ENCODE measurements at places on chromosomes 2 and 18. TPM values are rescaled to one million over a fixed set of nuclear protein-coding genes. Genes with fewer than 3 reads are reported as not detected.

CMPK2 gene
- 3.9 TPM for total RNA-seq

PAIP2B gene
- 108 TPM for total RNA-seq

TLX2 gene
- total RNA-seq, result not detected

C18orf54 gene
- total RNA-seq, result 0.72 TPM

SMARCAL1 gene
- total RNA-seq, result 7.5 TPM

UGT1A5 gene
- total RNA-seq, result not detected

STK11IP gene
- total RNA-seq, result 18.2 TPM

CYTIP gene
- total RNA-seq, result 13.7 TPM

TMEFF2 gene
- total RNA-seq, result not detected

CFC1B gene
- not detected for total RNA-seq

MAP4K3 gene
- total RNA-seq, result 27.6 TPM

CTAGE1 gene
- total RNA-seq, result not detected

ACADL gene
- 0.78 TPM for total RNA-seq

TRMT61B gene
- total RNA-seq, result 18.2 TPM

SESTD1 gene
- total RNA-seq, result 32.3 TPM

CFLAR gene
- 194 TPM for total RNA-seq

SP140 gene
- total RNA-seq, result 0.67 TPM

REG3G gene
- not detected for total RNA-seq

ARPC2 gene
- 126 TPM for total RNA-seq

CYP27C1 gene
- 0.20 TPM for total RNA-seq

CDH19 gene
- total RNA-seq, result 15.0 TPM

SERPINB11 gene
- total RNA-seq, result not detected

FBLN7 gene
- total RNA-seq, result 1.2 TPM

ANKRD30B gene
- not detected for total RNA-seq

PSME4 gene
- total RNA-seq, result 64.8 TPM

C2orf78 gene
- total RNA-seq, result not detected

RAB3GAP1 gene
- total RNA-seq, result 58.1 TPM

SRD5A2 gene
- total RNA-seq, result not detected

BMP10 gene
- total RNA-seq, result 0.31 TPM

PROM2 gene
- 2.5 TPM for total RNA-seq

EMILIN2 gene
- total RNA-seq, result 22.7 TPM

ZNF396 gene
- total RNA-seq, result 0.48 TPM

REG1B gene
- not detected for total RNA-seq

FBXO41 gene
- total RNA-seq, result 0.98 TPM

MERTK gene
- 2.3 TPM for total RNA-seq

GCA gene
- total RNA-seq, result 9.3 TPM

FTCDNL1 gene
- total RNA-seq, result 4.7 TPM

ARL5A gene
- total RNA-seq, result 58.6 TPM

SPATA3 gene
- total RNA-seq, result not detected

TNFAIP6 gene
- total RNA-seq, result 1.7 TPM

CRYGD gene
- total RNA-seq, result not detected

ASXL3 gene
- 5.0 TPM for total RNA-seq

LPIN1 gene
- total RNA-seq, result 31.8 TPM

HOXD10 gene
- not detected for total RNA-seq

RAB27B gene
- 0.07 TPM for total RNA-seq

DSEL gene
- 2.0 TPM for total RNA-seq

TMEM178A gene
- total RNA-seq, result 2.7 TPM

CD226 gene
- 1.1 TPM for total RNA-seq

BCL11A gene
- total RNA-seq, result 21.1 TPM

ZSWIM2 gene
- not detected for total RNA-seq

AMER3 gene
- total RNA-seq, result not detected

GLI2 gene
- total RNA-seq, result 1.0 TPM

PLCL1 gene
- total RNA-seq, result 114 TPM

CDH2 gene
- total RNA-seq, result 523 TPM

MYCN gene
- 0.61 TPM for total RNA-seq

UGT1A6 gene
- total RNA-seq, result not detected
